AG20443 (cell line): ENCODE measurements at places on chromosomes 16 and 17.

GRCh38 chr17:71846561-71847110 lies 274.2 kb upstream of the SOX9 start:
- DNase-seq = no peak

GRCh38 chr17:33109336-33110072 lies 117.9 kb downstream of the SPACA3 start:
- DNase-seq = peak; percentile 52

- peak; percentile 54 for DNase-seq
These were observed 92.8 kb upstream of the ZNF469 start for GRCh38 chr16:88289968-88290401.

GRCh38 chr16:58428621-58429542 lies 36.6 kb downstream of the GINS3 start:
- no peak for DNase-seq

DNA sequence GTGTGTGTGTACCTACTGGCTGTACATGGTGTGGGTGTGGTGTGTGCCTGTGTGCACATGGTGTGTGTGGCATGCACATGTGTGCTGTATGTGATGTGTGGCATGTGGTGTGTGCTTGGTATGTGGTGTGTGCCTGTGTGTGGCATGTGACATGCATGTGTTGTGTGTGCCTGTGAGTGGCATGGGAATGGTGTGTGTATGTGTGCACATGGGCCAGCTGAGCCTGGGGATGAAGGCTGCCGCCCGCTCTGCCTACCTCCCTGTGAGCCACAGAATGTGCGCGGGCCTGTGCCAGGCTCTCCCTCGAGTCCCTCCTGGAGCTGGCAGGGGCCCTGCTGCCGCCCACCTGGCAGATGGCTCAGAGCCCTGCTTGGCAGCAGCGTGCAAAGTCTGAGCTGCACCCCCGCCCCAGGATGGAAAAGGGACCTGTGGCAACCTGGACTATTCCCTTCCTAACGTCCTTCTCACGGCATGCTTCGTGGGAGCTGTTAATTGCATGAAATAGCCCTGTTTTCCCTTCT lies 9.3 kb downstream of the PRSS27 start:
- no peak for DNase-seq

DNA sequence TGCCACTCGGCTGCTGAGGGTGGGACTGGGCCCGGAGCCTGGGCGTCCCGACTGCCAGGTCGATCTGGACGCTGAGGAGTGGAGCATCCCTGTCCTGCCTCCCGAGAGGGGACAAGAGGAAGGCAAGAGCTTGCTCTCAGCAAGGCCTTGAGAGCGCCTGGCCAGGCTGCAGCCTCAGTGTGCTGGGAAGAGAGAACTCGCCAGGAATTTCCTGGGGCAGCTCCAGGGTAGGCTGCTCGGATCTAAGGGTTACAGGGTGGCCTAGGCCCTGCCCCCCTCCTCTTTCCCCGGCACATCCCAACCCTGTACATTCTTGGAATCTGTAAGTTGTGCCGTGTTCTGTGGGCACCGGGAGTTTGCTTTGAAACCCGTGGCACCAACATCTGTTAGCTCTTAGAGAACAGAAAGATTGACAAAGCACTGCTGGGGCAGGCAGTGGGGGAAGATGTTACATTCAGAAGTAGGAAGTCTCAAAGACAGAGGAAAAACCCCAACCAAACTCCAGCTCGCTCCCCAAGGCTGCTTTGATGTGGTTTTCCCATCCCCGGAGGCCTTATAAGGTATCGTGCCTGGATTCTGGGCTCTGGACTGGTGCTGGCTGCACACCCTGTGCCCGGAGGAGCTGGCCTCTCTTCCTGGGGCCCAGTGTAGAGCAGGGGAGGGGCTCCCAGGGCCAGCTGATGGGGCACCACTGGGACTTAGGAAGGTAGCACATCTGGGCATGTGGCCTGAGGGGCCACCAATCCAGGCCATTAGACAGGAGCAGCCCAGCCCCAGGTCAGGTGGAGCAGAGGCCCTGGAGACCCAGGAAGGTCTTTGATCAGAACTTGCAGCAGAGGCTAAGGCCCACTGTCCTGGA lies 55.2 kb downstream of the NKD1 start:
- peak; percentile 56 for DNase-seq

GRCh38 chr17:43033948-43034881 lies 9.2 kb downstream of the RND2 start:
- DNase-seq = no peak

GRCh38 chr16:84806256-84806889 lies 13.4 kb upstream of the CRISPLD2 start:
- DNase-seq = peak; percentile 79

GRCh38 chr16:87490096-87490798 lies 2.6 kb downstream of the ZCCHC14 start:
- DNase-seq = no peak

DNA sequence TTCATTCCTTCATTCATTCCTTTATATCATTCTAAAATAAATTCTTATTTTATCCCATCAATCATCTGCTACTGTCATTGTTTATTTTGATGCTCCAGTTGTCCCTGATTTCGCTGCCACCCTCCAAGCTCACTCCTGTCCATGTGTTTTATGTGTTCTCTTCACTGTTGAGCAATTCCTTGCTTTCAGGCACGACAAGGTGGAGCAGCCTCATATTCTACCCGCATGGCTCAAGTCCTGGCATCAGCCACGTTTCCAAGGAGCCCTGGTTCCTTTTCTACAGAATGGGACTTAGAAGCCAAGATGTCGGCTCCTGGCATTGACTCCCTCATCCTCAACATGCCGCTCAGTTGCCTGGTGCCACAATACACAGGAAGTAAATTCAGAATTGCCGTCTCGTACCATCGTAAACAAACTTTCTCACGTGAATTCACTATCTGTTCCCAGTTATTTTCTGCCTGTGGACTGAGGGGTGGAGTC lies 139.0 kb downstream of the RPTOR start:
- DNase-seq = no peak

DNA sequence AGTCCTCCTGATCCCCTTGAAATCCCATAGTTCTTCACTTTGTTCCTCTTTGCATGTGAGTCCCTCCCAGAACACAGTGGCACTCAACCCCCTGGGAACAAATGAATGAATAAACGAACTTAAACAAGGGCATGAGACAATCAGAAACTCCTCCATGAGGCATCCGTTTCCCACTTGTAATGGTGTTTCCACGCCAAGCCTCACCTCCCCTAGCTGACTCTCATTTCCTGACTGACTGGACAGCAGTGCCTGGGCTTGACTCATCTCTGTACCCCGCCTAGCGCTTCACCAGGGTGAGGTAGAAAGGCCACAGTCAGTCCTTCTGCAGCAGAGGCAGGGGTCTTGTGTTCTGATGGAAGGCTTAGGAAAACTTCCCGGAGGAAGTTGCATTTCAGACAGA lies 14.2 kb downstream of the KIF1C start:
- peak; percentile 78 for DNase-seq
